ENCODE measurements at places on chromosomes 4 and X.

GRCh38 chr4:124083711-124084110, 628.8 kb downstream of the ANKRD50 start:
- DNase-seq = no peak

GRCh38 chrX:10702031-10702430, 81.6 kb upstream of the MID1 start:
- no peak for DNase-seq

GRCh38 chrX:115642895-115643530, 82.0 kb downstream of the PLS3 start:
- DNase-seq = peak; percentile 73

- DNase-seq = no peak
These were observed 318.6 kb downstream of the OPHN1 start for GRCh38 chrX:68114573-68115129.

DNA sequence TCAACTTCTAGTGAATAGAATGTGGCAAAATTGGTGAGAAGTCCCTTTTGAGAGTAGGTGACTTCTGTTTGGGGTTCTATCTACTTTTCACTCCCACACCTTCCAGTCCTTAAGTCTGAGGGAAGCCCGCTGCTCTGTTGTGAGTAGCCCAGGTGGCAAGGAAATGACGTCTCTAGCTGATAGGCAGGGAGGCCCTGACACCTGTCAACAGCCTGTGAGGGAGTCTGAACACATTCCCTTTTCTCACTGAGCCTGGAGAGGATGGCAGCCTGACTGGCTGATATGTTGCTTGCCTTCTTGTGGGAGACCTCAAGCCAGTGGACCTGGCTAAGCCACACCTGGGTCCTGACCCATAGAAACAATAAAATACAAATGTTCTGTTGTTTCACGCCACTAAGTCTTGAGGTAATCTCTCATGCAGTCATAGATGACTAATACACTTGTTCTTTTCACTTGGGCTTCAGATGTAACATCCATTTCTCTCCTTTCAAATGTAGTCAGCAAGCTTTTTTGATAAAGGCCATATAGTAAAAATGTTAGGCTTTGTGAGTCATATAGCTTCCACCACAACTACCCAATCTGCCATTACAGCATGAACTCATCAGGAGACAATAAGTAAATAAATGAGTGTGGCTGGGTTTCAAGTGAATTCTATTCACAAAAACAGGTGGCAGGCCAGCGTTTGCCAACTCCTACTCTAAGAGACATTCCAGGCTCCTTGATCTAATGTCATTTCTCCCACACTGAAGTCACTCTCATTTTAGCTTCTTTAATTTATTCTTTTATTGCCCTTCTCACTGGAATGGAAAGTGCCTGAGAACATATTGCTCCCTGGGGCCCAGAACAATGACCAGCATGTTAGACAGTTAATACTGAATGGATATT, 265.1 kb upstream of the MAD2L1 start:
- DNase-seq = no peak

- DNase-seq = no peak
These were observed 748.9 kb upstream of the MAGEB2 start for GRCh38 chrX:29466456-29466855.

- DNase-seq = no peak
These were observed 163.8 kb upstream of the HDX start for GRCh38 chrX:84666086-84666485.

DNA sequence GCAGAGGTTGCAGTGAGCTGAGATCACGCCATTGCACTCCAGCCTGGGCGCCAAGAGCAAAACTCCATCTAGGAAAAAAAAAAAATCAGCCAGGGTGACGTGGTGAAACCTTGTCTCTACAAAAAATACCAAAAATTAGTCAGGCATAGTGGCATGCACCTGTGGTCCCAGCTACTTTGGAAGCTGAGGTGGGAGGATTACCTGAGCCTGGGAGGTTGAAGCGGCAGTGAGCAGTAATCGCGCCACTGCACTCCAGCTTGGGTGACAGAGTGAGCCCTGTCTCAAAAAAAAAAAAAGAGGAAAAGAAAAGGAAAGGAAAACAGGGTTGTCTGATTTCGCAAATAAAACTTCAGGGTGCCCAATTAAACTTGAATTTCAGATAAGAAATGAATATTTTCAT, 106.1 kb downstream of the RBM47 start:
- DNase-seq = no peak

GRCh38 chr4:14222377-14223029, 595.0 kb upstream of the BOD1L1 start:
- DNase-seq = no peak

DNA sequence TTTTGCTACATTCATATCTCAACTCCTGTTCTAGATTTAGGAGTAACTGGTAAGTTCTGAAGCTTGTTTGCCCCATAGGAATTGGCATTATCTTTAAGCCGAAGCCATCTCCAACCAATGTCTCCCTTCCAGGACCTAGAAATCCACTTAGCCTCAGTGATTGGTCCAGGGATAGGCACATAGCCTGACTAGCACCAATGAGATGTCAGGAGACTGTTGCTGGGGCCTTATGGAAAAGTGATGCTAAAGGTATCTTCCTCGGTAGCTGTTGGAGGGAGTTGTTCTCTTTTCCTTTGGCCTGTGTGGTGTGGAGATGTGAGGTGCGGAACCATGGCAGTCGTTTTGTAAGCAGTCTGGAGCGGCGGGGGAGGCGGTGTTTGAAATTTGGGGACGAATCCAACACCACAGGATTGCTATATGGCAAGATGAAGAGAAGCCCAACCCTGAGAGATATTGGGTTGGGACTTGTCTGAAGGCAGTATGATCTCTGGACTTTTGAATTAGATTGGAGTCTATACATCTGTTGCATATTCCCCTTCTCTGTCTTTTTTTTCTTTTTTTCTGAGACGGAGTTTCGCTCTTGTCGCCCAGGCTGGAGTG, 109.8 kb upstream of the ATP6AP2 start:
- no peak for DNase-seq

GRCh38 chr4:31160146-31160545, 440.0 kb downstream of the PCDH7 start:
- no peak for DNase-seq

DNA sequence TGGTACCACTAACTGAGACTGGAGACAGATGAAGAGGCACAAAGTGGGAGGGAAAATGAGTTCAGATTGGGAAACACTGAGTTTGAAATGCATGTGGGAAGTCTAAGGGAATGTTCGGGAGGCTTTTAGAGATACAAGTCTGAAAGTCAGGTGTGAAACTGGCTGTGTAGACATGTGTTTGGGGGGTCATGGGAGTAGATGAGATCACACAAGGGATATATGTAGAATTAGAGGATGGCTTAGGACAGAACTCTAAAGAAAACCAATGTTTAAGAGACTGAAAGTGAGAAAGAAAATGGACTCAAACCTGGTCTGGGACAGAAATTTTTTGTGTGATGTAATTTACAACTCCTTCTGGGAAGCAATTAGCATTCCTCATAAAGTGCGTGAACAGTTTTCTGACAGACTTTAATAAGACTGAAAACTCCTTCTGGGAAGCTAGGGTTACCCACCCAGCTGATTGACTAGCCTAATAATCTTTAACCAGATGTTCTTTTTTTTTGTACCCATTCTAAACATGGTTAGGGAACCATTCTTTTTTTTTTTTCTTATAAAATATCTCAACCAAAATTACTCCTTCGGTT, 8.7 kb upstream of the JADE1 start:
- DNase-seq = no peak
